ENCODE measurements at places on chromosomes 1 and 21.

GRCh38 chr1:201414051-201414738 is 7.3 kb downstream of the TNNI1 start:
- no peak for DNase-seq

- DNase-seq, result no peak
Measured at GRCh38 chr1:26477446-26478152, 5.4 kb downstream of the HMGN2 start.

DNA sequence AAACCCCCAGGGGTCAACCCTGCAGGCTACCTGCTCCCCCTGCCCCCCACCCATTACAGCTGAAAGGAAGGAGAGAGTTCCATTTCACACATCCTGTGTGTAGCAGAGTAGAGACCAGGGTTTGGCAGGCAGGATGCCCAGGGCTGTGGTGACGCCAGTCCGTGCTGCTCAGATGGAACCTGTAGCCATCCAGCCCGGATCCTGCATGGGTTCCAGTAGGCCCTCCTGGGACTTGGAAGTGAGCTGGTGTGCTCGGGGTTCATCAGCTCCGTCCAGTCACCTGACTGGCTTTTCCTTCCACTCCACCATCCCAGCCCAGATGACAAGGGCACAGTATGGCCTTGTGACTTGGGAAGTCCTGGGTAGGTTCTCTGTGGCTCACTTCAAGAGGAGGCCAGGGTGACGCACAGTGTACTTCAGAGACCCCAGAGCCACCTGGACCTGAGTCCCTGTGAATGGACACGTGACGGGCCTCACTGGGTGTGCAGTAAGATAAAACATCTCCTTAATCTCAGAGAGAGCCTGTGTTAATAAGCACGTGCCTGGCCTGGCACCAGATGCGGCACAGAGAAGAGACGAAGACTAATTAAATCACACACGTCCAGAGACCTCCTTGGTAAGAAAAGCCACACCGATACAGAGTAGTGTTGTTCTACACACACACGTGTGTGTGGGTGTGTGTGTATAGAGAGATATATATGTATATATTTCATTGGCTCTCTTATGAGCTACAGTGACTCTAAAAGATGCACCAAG is 16.0 kb downstream of the ITPKB start:
- DNase-seq, result no peak

DNA sequence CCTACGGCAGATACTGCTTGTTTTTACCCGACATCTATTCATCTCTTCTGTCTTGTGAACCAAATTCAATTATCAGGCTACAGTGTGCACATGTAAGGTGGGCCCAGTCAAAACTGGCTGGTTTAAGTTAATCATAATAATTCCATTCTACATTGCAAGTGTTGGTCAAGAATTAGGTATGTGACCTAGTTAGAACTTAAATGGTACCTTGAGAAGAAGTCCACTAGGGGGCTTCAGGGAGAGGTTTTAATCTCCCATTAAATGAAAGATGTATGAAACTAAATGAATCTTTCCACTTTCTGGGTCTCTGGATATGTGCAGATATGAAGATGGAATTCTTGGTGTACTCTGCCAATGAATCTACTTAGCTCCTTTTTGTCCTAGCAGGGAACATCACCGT is 187.1 kb downstream of the CDC42BPA start:
- no peak for DNase-seq

GRCh38 chr1:51976846-51977602 is 13.5 kb downstream of the RAB3B start:
- no peak for DNase-seq

- peak; percentile 42 for DNase-seq
Measured at GRCh38 chr1:25902462-25902861, 3.8 kb downstream of the STMN1 start.

Data from globus pallidus (tissue), 1 donor.